ENCODE measurements at places on chromosomes 6 and 20.

- DNase-seq, result no peak
Measured at GRCh38 chr6:135331002-135331401, 149.9 kb downstream of the MYB start.

DNA sequence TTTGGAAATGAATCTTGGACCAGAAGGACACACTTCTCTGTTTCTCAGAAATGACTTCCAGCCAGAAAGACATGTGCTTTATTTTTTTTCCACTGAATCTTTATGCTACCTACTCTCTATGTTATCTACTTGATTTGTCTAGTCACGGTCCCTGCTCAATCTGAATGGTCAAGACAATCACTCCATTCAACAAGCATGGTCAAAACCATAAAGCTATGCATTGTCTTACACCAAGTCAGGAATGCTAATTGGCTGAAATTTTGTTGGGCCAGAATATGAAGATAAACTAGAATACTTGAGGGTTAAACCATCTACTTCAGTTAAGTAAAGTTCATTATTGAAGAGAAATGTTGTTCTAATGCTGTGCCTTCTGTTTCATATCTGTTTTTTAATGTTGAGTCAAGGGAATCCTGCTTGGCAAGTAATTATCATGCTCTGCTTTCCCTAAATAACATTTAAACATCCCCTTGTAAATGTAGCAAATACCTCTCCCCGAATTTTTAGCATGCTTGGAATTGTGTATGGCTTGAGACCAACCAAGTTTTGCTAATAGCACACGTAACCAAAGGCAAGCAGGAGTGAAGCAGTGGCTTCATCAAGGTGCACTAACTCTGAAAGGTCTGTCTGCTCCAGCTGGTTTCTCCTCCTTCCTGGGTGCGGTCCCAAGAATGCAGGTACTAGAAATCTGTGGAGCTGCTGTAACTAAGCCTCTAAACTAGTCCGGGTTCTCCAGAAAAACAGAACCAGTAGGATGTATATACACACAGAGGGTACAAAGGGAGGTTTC, 190.3 kb upstream of the CDYL start:
- no peak for DNase-seq

DNA sequence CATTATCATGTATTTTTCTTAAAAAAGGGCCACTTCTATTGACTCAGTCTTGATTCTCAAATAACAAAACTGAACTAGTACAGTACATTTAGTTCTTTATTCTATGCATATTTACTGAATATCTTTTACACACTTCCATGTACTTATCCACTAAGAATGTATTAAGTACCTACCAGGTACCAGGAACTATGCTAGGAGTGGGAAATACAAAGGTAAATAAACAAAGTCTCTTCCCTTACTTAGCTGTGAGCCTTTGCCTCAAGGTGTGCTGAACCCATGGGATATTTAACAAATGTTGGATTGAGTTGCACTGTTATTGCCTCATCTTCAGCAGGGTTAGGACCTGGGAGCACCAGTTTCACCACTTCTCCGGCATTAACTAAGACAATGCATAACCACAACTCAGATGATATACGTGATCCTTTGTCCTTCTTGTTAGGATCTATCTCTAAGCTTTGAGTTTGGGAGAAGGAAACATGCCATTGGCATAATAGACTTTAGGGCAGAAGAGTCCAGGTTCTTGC, 533.9 kb downstream of the TFAP2B start:
- no peak for DNase-seq

DNA sequence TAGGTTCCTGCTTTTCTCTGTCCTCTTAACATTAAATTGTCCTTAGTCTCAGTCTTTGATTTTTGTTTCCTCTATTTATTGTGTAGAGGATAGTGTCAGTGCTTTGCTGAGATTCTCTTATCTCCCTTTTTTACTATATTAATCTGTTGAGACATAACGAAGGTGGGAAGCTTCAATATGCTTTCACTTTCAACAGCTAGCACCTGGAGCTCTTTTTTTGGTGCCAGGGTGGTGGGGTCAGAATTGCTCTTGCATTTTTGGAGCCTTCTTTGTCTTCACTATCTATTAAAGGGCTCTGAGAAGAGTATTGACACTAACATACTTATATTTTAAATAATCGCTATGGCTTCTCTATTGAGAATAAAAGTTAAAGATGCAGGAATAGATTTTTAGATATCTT, 97.1 kb upstream of the EPHA7 start:
- DNase-seq, result no peak

- no peak for DNase-seq
Measured at GRCh38 chr20:2602046-2602735, 50.2 kb upstream of the NOP56 start.

All from stimulated activated CD4-positive, alpha-beta T cell treated with anti-CD3 and anti-CD28 coated beads, TNF-alpha, amount 100 ng/mL, for 1 hour (primary cell).